Activated CD8-positive, alpha-beta memory T cell treated with anti-CD3 and anti-CD28 coated beads, Interleukin-2, amount 10 ng/mL, durations not matched to agents 7 days and 5 days (primary cell): ENCODE measurements at places on chromosomes 2 and 18. TPM values are rescaled to one million over a fixed set of nuclear protein-coding genes. Genes with fewer than 3 reads are reported as not detected.

- no peak for DNase-seq
Measured at GRCh38 chr2:237092920-237093781, 7.5 kb downstream of the COPS8 start.

- DNase-seq = peak; percentile 99
Measured at GRCh38 chr2:84925724-84926376, 20.4 kb downstream of the TMSB10 start.

GRCh38 chr18:72107647-72108383, 436.3 kb downstream of the CBLN2 start:
- DNase-seq = no peak

DNA sequence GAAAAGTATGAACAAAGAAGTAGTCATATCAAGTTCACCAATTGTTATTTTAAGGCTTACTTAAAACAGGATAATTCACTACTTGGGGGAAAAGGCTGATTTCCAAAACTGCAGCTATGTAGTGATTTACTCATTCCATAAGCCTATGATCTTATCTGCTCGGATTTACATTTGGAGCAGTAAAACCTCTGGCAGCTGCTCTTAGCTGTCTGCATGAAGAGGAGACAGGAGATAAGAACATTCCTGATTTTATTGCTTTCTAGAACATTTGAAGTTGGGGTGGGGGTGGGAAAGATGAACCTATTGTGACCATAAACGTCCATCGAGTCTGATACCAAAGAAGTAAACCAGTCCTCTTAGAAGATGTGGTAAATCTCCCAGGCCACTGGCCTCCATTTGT, 120.9 kb downstream of the MMADHC start:
- no peak for DNase-seq

DNA sequence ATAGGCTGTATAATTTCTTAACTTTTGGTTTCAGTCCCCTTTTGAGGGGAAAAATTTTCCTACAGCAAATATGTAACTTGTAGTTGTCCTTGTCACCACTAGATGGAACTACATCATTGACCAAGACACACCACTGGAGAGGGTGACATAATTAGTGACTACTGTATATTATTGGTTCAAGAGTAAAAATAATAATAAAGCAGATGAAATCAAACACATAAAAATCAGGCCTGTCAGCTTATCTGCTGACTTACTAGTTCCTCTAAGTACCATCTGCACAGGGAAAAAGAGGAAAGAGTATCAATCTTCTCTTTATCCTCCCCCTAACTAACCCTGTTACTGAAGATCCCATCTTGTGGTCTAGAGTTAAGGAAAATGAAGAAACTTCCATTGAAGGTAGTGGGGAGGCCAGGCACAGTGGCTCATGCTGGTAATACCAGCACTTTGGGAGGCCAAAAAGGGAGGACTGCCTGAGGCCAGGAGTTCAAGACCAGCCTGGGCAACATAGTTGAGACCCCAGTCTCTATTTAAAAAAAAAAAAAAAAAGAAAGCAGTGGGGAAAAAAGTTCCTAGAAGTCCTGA, 29.6 kb upstream of the ENOSF1 start:
- no peak for DNase-seq

DNA sequence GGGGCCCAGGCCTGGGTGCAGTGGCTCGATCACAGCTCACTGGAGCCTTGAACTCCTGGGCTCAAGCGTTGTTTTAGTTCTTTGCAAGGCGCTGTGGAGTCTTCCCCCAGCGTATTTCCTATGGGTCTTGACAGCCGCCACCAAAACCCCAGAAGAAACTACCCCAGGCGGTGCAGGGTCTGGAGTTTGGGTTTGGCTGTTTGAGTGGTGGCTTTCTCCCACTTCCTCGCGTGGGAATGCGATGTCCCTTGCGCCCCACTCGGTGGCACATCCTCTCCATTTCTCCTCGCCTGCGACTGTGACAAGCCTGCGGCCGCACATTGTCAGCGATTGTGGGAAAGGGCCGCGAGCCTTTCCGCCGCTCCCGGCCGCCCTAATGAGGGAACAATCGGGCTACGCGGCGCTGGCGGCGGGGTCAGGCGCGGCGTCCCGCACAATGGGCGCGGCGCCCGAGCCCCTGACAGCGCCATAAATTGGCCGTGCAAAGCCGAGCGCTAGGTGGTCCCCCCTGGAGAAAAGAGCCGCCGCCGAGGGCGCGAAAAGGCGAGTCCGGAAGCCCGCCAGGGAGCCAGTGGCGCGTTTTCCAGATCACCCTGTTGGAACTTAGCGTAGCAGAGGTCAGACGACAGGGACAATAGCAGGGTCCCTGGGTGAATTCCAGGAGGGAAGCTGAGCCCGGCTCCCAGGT, 194.9 kb upstream of the POU3F3 start:
- DNase-seq = no peak

DNA sequence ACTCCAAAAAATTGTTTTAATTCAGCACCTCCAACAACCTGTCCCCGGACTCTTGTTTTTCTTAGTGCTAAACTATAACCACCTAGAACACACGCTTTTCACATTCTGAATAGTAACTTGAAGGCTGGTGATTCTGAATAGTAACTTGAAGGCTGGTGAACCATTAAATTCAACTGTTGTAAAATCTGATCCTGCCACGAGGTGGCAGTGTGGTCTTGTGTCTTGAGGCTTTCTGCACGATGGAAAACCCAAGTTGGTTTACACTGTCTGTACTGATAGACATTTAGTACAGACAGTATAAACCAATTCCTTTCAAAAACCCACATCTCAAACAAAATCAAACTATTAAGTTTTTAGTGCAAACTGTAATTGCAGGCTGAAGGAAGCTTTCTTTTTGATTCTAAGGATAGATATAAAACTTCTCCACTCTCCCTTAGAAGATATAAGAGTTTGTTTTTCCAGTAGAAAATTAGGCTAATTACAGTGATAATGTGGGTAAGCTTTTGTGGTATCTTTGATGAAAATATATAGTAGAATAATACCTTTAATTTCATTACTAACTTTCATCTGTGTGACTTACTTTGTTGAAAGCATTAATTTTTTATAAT, 57.6 kb downstream of the VAPA start:
- DNase-seq = peak; percentile 76

- DNase-seq = no peak
Measured at GRCh38 chr2:240796543-240797499, 23.2 kb downstream of the KIF1A start.

DNA sequence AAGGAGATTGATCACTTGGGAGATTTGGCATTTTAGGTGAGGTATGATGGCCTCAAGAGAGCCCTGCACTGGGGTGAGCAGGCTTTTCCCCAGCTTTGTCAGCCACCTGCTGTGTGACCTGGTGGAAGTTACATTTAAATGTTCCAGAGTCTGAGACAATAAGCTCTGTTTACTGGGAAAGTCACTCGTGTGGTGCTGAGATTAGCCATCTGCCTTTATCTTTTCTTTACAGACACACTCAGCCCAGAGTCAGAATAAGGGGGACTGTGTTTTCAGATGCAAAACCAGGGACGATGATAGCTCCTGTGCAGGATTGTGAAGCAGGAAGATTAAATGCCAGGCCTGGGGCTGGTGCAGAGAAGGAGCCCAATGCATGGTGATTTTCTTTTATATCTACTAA, 47.9 kb downstream of the SH3RF3 start:
- no peak for DNase-seq

DNA sequence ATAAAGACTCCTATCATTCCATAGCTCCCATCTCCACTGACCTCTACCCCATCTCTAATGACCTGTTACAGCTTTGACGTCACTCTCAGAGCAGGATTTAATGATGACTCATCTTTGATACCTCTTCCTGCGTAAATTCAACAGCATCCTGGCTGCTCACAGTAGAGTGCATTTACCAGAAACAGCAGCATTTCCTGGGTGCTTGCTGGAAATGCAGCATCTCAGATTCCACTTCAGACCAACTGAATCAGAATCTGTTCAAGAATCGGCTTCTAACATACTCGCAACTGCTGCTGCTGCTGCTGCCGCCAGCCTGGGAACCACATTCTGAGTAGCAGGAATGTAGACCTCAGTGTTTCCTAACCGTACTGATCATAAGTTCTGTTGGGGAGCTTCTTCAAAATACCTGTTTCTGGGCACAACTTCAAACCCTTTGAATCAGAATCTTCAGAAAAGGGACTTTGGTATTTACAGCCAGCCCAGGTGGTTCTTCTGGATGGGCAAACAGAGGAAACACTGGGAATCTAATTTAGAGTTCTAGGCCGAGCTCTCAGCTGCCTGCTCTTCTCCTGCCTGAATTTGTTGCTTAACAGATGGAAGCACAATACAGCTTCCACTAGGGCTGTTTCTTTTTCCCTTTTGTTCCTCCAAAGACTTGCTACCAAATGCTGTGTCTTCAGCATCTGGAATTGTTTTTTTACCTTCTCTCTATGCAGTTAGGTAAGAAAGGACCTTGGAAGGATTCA, 241.4 kb downstream of the NCKAP5 start:
- no peak for DNase-seq

GRCh38 chr2:184413221-184413620, 185.1 kb upstream of the ZNF804A start:
- no peak for DNase-seq

GRCh38 chr18:50578030-50578429, 18.1 kb downstream of the MAPK4 start:
- no peak for DNase-seq

RNF103 gene
- 12.9 TPM for total RNA-seq

DSC3 gene
- total RNA-seq = not detected

CYBRD1 gene
- 0.44 TPM for total RNA-seq

VAMP8 gene
- total RNA-seq = 124 TPM

REG1A gene
- total RNA-seq = not detected

ERFE gene
- total RNA-seq = not detected
